ENCODE measurements at places on chromosomes 4 and X. TPM values are rescaled to one million over a fixed set of nuclear protein-coding genes. Genes with fewer than 3 reads are reported as not detected.

DNA sequence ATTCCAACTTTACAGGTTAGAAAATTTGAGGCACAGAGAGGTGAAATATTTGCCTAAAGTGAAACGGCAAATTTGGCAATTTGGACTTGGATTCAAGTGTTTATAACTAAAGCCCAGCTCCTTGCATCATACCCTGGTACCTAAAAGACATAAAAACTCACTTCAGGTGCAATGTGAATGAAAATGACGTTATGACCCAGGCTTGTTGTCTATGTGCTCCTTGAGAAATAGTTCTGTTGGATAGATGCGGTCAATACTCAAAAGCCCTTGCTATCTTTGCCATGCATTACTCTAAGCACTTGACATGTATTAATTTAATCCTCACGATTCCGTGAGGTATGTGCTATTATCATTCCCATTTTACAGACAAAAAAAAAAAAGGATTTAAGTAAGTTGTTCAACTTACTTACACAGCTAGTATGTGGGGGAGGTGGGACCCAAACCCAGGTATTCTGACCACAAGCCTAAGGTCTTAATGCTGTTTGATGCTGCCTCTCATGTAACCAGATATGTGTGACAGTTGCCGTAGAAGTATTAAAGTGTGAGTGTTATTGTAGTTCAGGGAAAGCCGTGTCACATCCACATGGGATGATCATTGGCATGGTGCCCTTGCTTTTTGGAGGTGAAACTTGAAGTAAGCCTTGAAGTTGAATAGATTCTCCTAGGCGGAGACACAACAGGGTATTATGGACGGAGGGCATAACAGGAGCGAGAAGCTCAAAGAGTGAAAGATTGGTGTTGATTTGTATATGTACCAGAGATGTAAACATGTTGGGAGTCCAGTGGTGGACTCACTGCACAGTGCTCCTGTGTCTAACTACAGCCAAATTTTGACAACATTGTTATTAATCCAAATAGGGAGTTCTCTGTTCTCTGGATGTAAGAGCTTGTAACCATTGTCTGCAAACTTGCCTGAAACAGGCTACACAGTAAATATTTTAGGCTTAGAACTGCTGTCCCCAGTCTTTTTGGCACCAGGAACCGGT is 3.1 kb downstream of the SCML1 start:
- DNase-seq, result no peak

GRCh38 chrX:131288738-131289511 is at the start of gene IGSF1:
IGSF1 (minus strand) TSS chrX:131289306; CDS start chrX:131286674, 2,632 bp downstream.
- peak; percentile 2 for DNase-seq

GRCh38 chr4:158013858-158014257 is 159.0 kb downstream of the GASK1B start:
- no peak for DNase-seq

DNA sequence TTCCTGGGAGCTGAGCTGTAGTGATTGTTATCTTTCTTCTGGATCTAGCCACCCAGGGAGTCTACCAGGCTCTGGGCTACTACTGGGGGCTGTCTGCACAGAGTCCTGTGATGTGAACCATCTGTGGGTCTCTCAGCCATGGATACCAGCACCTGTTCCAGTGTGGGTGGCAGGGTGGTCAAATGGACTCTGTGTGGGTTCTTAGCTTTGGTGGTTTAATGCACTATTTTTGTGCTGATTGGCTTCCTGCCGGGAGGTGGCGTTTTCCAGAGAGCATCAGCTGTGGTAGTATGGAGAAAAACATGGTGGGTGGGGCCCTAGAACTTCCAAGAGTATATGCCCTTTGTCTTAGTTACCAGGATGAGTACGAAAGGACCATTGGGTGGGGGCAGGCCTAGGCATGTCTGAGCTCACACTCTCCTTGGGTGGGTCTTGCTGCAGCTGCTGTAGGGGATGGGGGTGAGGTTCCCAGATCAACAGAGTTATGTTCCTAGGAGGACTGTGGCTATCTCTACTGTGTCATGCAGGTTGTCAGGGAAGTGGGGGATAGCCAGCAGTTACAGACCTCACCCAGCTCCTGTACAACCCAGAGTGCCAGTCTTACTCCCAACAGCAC is 264.8 kb upstream of the LDB2 start:
- no peak for DNase-seq

POF1B gene
- total RNA-seq, result not detected

DNA sequence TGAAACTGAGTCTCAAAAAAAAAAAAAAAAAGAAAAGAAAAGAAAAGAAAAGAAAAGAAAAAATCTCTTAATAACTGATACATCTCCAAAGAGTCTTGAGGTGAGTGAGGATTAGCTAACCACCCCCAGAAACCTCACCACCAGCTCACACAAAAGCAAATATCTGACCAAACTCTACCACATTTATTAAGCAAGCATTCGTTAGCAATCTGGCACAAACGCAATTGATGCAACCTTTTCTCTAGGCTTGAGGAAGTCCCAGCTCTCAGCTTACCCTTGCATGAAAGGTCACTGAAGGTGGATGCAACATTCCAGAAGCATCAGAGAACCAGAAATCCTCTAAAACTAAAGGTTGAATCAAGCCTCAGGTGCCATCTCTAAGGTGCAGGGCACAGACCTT is 231.9 kb upstream of the BCOR start:
- no peak for DNase-seq

- DNase-seq, result peak; percentile 34
Observed at GRCh38 chrX:139559383-139560042, 29.0 kb downstream of the F9 start.

ABCG2 gene
- 12.8 TPM for total RNA-seq

DNA sequence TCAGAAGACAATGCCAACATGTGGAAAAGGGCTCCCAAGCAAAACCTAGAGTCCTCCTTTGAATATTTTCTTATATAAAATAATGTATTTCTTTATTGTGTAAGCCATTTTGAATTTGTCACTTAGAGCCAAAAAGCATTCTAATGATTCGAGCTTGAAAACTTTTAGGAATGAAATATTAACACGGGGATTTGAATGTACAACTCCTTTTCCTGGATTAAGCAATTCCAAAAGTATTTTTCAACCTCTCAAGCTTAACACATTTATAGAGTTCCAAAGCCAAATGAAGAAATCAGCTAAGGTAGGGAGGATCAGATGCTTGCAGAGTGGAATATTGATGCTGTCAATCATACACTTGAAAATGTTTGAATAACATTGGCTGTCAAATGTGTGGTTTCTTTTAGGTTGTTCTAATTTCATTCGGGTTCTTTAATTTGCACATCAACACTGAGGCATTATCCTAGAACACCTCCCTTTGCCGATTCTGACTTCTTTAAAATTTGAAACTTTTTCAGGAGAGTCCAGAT is 67.2 kb upstream of the ETNPPL start:
- DNase-seq, result no peak

PDGFRA gene
- 0.41 TPM for total RNA-seq

DNA sequence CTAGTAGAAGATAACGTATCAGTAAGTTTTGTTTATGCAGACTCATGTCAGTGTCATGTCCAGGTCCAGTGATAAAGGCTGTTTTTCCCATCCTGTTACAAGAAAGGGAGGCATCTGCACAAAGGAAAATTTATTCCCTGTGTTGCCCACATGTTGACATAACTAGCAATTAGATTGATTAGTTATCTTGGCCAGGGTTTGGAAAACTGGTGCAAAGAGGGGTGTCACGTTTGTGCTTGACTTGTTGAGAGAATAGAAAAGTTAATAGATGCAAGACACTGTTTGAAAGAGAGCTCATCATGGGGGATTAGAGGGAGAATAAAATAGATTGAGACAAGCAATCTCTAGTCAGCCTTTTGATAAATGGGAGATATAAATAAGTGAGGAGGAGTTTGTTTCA is 1357.0 kb upstream of the AGA start:
- no peak for DNase-seq

DNA sequence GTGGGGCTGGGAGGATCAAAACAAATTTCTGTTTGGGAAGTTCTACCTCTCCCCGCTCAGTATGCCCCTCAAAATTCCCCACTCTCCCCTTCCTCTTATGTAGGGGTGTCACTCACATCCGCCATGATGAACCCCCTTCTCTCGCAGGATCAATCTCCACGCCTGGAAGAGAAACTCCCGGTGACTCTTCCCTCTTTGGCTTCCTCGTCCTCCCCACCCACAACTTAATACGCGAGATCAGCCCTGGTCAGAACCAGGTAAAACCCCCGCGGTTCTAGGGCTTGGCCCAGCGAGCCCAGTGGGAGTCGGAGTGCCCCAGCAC is 427 bp downstream of the LAMTOR3 start:
- no peak for DNase-seq

DNA sequence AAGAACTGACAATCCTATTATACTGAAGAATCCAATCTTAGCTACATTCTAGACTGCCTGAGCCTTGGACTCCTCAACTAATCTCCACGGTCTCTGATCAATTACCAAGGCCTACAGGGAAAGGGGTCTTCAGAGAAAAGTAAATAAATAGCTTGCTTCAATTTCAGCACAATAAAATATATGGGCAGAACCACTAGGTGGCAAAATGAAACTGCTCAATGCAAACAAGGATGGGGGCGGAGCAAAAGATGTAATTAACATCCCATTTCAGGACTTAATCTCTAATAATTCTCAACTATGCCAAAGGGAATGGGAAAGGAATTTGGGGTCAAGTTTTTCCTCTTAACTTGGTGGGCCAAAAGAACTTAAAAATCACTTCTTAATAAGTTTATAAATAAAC is 78.4 kb upstream of the MAP3K15 start:
- peak; percentile 11 for DNase-seq

DNA sequence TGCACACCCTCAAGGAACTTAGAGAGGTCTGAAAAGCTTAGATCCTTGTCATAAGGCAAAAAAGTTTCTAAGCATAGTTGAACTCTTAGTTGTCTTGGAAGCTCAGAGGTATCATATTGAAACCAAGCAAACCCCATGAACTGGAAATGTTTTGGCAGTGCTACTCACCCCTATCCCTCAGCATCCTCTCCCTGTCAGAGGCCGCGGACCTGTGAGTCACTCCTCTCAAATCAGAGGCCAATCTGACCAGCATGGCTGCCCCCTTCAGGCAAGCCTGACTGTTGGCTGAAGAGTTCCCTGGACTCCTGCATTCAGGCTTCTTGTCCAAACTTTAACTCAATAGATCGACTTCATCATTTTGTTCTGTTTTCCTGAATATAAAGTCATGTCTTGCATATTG is 69.4 kb downstream of the KCNIP4 start:
- DNase-seq, result peak; percentile 12

DNA sequence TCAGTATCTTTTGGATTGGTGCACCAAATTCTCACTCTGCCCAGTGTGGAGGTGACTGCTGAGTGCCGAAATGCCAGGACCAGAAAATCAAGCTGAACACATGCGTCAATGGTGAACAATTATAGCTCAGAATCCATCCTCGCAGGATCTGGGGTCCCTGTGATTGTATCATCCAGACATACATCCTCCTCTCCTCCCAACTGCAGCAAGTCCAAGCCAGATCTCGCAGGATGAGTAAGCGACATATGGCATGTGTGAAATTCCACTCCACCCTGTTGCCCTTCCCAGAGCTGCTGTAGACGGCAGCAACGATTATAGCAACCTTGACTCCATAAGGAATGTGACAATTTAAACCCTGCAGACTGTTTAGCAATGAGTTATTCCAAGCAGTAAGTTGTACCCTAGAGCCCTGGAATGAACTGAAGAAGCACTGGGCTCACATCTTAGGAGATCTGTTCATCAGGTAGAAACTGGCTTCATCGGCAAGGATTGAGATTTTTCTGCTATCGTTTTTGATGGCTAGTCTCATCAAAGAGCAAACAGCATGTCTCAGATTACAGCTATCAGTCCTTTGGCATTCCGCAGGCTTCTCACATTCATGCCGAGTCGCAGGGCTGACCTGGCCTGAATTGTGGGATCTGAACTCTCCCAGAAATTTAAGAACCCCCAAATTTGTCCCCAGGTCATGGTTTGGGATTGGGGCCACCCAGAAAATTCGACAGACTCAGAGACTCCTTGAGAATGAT is 35.5 kb upstream of the SORBS2 start:
- DNase-seq, result peak; percentile 19

DNA sequence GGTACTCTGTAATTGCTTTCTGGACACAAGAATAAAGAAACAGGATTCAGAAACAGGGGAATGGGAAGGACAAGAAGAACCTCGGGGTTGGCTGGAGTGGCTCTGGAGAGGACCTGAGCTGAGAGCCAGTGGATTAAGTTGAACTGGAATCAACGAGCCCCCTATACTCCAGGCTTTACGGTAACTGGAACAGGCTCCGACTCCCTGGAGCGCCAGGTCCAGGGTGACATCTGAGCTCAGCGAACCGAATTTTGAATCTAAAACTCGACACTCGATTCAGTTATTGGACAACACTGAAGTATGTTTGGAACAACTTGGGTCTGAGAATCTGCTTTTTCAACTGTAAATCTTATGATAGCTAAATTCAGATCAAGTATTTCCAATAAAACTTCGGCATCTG is 23.9 kb downstream of the HMX1 start:
- DNase-seq, result no peak

FAAH2 gene
- 51.1 TPM for total RNA-seq

GRCh38 chr4:35695421-35695820 is 548.9 kb downstream of the ARAP2 start:
- no peak for DNase-seq

DNA sequence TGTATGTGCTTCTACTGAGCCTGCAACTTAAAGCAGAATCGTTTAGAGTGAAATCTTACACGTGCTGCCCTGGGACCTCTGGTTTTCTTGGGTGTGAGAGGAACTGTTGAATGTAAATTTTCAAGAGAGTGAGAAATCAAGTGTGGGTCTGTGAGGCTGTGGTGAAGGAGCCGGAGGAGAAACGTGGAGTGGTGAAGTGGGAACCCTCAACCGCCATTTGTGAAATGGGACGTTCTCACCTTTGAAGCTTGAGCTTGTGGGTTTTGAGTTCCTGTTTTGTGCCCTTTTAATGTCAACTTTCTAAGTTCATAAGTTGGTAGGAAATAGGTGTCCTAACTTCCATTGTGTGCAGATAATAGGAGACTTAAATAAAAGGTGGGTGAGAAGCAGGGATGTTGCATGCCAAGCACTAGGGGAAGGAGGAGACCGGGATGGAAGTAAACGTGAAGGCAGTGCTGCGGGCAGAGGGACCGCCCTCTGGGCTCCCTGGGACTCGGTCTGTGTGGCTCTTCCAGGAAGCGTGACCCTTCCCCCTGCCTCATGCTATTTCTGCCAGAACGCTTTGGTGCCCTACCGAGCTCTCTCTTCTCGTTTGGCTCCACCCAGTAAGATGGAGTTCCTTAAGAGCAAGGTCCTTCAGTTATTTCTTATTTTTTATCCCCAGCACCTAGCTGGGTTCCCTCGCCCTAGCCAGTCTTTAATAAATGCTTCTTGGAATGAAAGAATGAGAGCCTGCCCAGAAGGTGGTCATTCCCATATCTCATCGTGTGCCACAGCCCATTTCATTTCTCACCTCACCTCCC is 56.0 kb downstream of the TMEM131L start:
- DNase-seq, result no peak

- no peak for DNase-seq
Observed at GRCh38 chr4:55121246-55121645, 4.1 kb downstream of the KDR start.

- no peak for DNase-seq
Observed at GRCh38 chr4:68433582-68433981, 13.7 kb upstream of the TMPRSS11E start.

- no peak for DNase-seq
Observed at GRCh38 chr4:140812916-140813315, 56.7 kb upstream of the TBC1D9 start.

TLR1 gene
- total RNA-seq, result 1.5 TPM

Measured in Caki2 (cell line).